ENCODE measurements at places on chromosomes 1 and 21.

- no peak for DNase-seq
Measured at GRCh38 chr1:168472223-168472622, 71.6 kb downstream of the XCL2 start.

- no peak for DNase-seq
Measured at GRCh38 chr1:162502077-162502476, 4.5 kb downstream of the UHMK1 start.

- DNase-seq, result no peak
Measured at GRCh38 chr1:66046415-66046814, 253.7 kb downstream of the PDE4B start.

DNA sequence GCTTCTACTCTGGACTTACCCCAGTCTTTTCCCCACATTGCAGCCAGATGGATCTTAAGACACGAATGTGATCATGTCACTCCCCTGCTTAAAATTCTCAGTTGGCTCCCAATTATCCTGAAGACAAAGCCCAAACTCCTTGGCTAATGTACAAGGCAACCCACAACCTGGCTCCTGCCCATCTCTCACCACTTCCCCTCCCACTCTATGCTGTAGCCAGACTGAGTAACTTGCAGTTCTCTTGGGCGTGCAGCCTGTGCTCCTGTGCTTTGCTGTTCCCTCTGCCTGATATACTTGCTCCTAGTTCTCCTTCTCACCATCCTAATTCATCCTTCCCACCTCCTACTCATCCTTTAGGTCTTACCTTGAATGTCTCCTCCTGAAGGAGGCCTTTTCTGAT lies 56.2 kb downstream of the LGR6 start:
- DNase-seq, result no peak

- peak; percentile 53 for DNase-seq
Measured at GRCh38 chr1:190320952-190321351, 156.7 kb downstream of the BRINP3 start.

- peak; percentile 43 for DNase-seq
Measured at GRCh38 chr1:31745096-31745945, 18.8 kb downstream of the ADGRB2 start.
